OCI-LY7 (cell line): ENCODE measurements at places on chromosomes 11 and 22. TPM values are rescaled to one million over a fixed set of nuclear protein-coding genes. Genes with fewer than 3 reads are reported as not detected.

- DNase-seq = peak; percentile 91
These were observed at the start of gene SPI1 for GRCh38 chr11:47378010-47378835. SPI1 (minus strand) TSS chr11:47378547; CDS start chr11:47378353, 194 bp downstream.

OR4A16 gene
- not detected in 2 replicates for total RNA-seq

GRCh38 chr11:86091566-86091965 is 22.7 kb upstream of the PICALM start:
- no peak for DNase-seq

GRCh38 chr11:46674463-46675287 is 25.7 kb downstream of the ARHGAP1 start:
- DNase-seq = peak; percentile 50

GRCh38 chr11:130740819-130741218 is 175.5 kb downstream of the SNX19 start:
- no peak for DNase-seq

GCAT gene
- 17.3 and 21.6 TPM in 2 replicates for total RNA-seq

- DNase-seq = no peak
These were observed 12.6 kb upstream of the MMP20 start for GRCh38 chr11:102637731-102638130.

- no peak for DNase-seq
These were observed 49.7 kb downstream of the C11orf96 start for GRCh38 chr11:43992183-43992582.

DNA sequence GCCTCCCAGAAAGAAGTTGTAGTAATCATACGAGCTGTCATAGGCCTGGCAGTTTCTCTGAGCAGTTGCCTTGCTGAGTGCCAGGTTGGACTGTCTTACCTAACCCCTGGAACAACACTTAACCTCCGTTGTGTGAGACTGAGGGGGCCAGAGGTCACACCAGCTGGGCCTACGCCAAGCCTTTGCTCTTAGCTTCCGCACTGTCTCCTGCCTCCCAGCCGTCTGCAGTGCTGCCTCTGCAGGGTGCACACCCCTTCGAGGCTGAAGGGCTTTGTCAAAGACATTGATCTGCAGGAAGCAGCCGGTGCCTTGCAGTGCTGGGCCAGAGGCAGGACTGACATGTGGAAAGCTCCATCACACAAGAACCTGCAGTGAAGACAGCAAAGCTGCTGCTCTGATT is 16.7 kb downstream of the TAB1 start:
- no peak for DNase-seq

DEUP1 gene
- total RNA-seq = not detected in 2 replicates

- DNase-seq = no peak
These were observed 2.8 kb downstream of the SLC17A6 start for GRCh38 chr11:22340701-22341587.
